HS-5 (cell line): ENCODE measurements at places on chromosomes 3 and 15.

GRCh38 chr15:45253330-45253729 is 1.3 kb downstream of the SLC28A2 start:
- no peak for DNase-seq

- no peak for DNase-seq
Measured at GRCh38 chr3:59535791-59536221, 486.0 kb upstream of the CFAP20DC start.

DNA sequence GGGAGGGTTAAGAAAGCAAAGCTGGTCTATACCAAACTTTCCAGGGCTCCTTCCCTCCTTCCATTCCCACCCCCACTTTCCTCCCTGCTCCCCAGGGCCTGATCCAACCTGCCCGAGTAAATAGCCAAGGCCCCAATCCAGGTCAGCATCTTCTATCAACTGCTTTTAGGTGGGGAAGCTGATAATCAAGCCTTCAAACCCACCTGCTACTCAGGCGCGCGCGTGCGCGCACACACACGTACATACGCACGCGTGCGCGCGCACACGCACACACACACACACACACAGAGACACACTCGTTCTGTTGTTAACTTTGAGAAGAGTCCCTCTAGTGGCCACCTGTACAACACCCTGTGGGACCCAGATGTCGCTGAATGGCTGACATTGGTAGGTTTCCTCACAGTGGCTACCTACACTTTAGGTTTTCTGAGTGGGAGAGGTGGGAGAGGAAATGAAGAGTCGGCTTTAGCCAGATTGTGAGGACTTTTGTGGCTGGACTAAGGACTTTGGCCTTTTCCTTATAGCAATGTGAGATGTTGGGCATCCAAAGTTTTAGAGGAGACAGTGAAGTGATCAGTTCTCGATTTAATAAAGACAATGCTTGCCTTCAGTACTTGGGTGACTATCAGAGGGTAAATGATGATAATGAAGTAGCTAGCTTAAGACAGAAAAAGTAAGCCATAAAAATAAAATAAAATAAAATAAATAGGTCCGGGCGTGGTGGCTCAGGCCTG is 179.9 kb upstream of the C2CD4B start:
- no peak for DNase-seq

DNA sequence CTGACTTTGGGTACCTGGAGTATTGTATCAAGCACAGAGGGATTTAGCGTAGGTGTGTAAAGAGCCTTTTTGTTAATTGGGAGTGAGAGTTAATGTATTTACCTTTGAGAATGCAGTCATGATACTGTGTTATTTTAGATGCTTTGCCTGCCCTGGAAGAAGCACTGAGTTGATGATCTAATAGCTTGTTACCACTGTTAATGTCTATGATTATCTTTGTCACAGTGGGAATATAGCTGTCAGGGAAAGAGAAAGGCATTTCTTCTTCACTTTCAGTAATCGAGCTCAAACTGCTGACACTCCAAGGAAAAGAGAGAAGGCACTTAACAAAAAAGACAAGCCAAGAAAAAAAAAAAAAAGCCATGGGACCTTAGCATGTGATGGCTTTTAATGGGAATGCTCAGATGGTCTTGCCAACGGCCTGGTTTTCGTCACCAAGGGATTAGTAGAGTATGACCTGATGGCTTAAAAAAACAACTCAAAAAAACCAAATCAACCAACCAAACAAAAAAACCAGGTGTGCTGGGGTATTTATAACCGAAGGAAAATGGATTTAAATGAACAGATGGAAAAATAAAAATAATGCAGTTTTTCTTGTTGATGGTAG is 387.4 kb downstream of the PTPRG start:
- DNase-seq = no peak

GRCh38 chr3:37279856-37280255 is 105.5 kb upstream of the LRRFIP2 start:
- no peak for DNase-seq

DNA sequence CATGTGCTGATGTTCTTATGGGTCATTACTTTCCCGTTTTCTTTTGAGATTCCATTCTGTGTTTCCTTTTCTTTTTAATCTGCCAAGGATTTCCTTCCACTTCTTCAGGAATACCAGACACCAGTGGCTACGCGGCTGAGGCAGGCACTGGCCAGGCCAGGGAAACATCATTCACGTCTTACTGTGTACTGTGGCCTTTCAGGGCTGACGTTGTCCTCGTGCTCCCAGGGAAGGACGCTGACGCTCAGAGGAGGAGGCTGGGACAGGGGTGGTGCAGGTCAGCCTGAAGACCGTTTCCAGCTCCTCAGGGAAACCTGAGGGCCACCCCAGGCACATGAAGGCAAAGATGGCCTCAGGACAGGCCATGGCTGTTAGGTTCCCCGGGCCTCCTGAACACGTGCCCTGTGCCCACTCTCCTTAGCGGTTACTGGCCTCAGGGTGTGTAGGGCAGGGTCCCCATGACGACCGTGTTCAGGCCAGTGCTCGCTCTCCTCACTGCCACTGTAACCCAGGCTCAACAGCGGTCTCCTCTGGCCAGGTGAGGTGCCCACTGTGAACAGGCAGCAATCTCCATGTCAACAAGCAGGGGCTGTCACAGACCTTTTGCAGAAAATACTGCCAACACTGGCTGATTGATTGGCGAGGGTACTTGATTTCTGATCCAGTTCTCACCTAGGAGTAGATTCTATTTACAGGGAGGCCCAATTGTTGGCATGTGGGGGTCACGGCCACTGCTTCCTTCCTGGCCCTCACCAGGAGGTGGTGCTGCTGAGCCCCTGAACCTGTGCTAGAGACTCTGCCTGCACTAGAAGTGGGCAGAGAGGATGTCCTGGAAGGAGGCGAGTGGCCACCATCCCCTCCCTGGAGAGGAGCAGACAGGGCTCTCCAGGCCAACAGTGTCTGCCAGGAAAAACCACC is 169.5 kb downstream of the ATP10A start:
- DNase-seq = no peak

DNA sequence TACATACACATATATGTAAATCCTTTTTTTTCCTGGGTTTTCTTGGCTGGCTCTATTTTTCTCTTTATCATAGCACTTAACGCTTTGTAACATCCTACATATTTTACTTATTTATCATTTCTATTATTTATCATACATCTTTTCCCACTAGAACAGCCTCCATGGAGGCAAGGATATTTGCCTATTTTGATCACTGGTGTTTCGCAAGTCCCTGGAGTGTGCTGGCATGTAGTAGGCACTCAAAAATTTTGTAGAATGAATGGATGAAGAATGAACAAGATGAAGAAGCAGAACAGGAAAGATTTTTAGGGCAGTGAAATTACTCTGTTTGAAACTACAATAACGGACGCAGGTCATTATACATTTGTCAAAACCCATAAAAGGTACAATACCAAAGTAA is 83.0 kb upstream of the PTX3 start:
- DNase-seq = no peak
